ENCODE measurements at places on chromosomes 5 and 9.

- DNase-seq: no peak
Measured at GRCh38 chr5:130992621-130993020, 172.4 kb downstream of the HINT1 start.

- DNase-seq: no peak
Measured at GRCh38 chr9:134723491-134724190, 82.0 kb downstream of the COL5A1 start.

DNA sequence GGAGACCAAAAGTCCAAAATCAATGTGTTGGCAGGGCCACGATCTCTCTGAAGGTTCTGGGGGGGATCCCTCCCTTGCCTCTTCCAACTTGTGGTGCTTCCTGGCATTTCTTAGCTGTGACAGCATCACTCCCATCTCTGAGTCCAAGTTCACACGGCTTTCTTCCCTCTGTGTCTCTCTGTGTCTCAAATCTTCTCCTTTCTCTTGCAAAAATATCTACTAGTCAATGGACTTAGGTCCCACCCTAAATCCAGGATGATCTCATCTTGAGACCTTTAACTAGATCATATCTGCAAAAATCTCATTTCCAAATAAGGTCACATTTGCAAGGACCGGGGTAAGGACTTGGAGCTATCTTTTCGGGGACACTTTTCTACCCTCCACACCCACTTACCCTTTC is 186.1 kb downstream of the HSD17B3 start:
- no peak for DNase-seq

- no peak for DNase-seq
Measured at GRCh38 chr5:158086856-158087255, 227.9 kb upstream of the CLINT1 start.

GRCh38 chr5:14781106-14781505 is 90.5 kb downstream of the ANKH start:
- no peak for DNase-seq

Measured in caudate nucleus (tissue), 63 donors.